Stromal cell of bone marrow (primary cell): ENCODE measurements at places on chromosomes 3 and 15.

DNA sequence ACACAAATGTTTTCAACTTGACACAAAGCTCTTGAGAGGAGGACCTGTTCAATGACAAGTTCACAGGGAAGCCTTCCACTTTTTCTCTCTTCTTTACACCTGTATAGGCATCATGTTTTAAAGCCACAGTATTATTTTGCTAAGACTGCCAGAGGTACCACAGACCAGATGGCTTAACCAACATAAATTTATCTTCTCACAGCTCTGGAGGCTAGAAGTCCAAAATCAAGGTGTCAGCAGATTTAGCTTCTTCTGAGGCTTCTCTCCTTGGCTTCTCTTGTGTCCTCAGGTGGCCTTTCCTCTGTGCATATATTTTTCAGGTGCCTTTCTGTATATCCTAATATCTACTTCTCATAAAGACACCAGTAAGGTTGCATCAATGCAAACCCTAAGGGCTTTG, 435.2 kb upstream of the GBE1 start:
- no peak for DNase-seq

- DNase-seq, result no peak
These were observed 662.3 kb downstream of the NR2F2 start for GRCh38 chr15:96992817-96993216.

GRCh38 chr3:164174059-164174458, 904.2 kb downstream of the SI start:
- no peak for DNase-seq

- no peak for DNase-seq
These were observed 43.7 kb downstream of the ATP8B4 start for GRCh38 chr15:50075319-50075718.

- DNase-seq, result no peak
These were observed 41.9 kb downstream of the GPR160 start for GRCh38 chr3:170079536-170080165.

GRCh38 chr15:96966554-96966953, 636.1 kb downstream of the NR2F2 start:
- DNase-seq, result no peak

DNA sequence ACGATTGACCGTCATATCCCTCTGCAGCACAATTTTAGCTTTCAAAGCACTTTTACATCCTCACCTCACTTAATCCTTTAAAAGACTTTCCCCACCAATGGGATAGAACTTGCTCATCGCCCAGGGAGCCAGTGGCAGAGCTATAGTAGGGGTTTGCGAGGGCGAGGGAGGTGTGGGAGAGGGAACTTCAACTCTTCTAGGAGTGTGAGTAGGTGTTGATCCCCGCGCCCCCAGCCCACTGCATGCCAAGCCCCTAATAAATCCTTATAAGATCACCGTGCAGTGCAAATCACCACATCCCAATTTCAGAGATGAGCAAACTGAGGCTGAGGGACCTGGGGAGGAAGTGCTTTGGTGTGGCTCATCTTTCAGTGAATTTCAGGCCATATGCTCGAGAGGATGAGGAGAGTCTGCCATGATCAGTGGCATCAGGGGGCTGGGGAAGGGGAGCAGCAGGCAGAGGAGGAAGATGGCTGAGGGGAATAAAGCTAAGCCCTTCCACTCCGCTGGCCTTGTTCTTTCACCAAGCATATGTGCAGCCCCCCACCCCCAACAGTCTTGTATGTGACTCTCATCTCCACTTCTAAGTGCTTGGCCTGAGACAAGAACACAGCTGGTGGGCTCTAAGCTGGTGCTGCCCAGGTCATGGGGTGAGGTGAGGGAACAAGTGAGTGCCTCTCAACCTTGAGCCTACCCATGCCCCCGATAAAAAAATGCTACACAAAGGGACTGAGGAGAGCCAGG, 5.1 kb downstream of the INSYN1 start:
- no peak for DNase-seq

- DNase-seq, result no peak
These were observed 108.3 kb downstream of the LRIG1 start for GRCh38 chr3:66392512-66392911.

GRCh38 chr3:171840445-171840810, 2.7 kb upstream of the TMEM212 start:
- DNase-seq, result no peak

- peak; percentile 82 for DNase-seq
These were observed 25.6 kb upstream of the FAM174B start for GRCh38 chr15:92681141-92681631.

GRCh38 chr15:56232058-56232457, 11.6 kb downstream of the RFX7 start:
- no peak for DNase-seq

- no peak for DNase-seq
These were observed 84.4 kb upstream of the MFGE8 start for GRCh38 chr15:88997531-88997930.

GRCh38 chr15:69903470-69904469, 193.9 kb downstream of the TLE3 start:
- peak; percentile 35 for DNase-seq

DNA sequence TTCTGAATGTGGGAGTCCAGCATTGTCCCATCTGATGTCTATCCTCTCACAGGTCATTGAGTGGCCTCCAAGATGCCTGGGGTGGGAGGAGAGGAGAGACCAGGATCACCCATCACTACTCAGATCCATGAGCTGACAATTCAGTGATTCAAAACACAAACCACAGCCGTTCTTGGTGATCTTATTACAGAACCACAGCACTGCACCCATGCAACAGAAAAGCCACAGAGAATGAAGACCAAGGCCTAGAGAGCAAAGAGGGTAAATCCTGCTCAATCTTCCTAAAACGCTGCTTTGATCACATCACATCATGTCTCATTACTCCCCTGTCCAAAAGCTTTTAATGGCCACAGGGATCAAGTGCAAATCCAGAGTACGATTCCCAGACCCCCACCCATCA, 23.5 kb downstream of the ANP32A start:
- no peak for DNase-seq
